ENCODE measurements at places on chromosomes 7 and 10.

- DNase-seq: no peak
Measured at GRCh38 chr7:151129960-151130591, 37.4 kb downstream of the GBX1 start.

DNA sequence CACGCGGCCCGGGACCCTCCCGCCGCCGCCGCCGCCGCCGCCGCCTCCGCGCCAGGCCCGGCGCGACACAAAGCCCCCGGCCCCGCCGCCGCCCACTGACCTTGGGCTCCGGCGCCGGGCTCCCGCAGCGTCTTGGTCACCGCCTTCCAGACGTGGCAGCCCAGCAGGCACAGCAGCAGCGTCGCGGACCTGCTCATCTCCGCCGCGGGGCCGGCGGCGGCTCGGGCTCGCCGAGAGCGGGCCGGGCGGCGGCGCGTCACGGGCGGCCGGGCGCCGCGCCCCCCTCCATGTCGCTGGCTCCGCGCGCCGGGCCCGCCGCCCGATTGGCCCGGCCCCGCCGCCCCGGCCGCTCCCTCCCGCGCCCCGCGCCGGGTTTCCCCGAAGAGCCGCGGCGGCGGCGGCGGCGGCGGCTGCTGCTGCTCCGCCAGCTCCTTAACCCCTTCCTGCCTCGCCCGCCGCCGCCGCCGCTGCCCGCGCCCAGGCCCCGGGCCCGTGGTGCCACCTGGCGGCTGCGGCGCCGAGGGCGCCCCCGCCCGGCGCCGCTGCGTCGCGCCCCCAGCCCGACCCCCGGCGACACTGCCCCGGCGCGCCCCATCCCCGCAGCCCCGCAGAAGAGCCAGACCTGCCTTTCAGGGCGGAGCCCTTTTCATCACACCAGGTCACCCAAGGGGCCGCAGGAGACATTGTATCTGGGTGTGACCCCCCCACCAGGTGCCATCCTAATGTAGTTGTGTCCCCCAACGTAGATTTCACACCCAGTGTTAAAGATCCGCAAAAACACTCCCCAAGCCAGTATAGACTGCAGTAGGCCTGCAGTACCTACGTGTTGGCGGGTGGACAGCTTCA is at the start of gene FAM171A1:
Gene FAM171A1, minus strand, starts transcription at position 434 of the 846 bp plus-strand sequence. Its CDS starts 237 bp downstream, at position 197.
- DNase-seq: peak; percentile 44

GRCh38 chr7:77199013-77199966 is at the start of gene FGL2:
Gene FGL2 (minus strand): TSS chr7:77199819. CDS start chr7:77199793, 26 bp downstream.
- DNase-seq: no peak

DNA sequence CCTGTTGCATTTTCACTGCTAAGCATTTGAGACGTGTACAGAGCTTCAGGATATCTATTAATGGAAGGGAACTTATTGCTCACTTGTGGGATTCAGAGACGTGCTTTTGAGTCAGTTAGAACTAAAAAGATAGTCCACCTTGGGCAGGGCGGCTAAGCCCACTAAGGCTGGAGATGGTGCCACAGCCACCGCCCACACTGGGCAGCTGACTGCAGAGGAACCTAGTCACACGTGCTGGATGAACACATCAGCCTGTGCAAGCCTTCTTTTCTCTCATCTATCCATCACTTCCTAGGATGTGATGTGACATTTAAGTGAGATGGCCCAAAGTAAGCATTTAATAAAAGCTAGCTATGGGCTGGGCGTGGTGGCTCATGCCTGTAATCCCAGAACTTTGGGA is 78.0 kb downstream of the PTPRE start:
- DNase-seq: no peak

DNA sequence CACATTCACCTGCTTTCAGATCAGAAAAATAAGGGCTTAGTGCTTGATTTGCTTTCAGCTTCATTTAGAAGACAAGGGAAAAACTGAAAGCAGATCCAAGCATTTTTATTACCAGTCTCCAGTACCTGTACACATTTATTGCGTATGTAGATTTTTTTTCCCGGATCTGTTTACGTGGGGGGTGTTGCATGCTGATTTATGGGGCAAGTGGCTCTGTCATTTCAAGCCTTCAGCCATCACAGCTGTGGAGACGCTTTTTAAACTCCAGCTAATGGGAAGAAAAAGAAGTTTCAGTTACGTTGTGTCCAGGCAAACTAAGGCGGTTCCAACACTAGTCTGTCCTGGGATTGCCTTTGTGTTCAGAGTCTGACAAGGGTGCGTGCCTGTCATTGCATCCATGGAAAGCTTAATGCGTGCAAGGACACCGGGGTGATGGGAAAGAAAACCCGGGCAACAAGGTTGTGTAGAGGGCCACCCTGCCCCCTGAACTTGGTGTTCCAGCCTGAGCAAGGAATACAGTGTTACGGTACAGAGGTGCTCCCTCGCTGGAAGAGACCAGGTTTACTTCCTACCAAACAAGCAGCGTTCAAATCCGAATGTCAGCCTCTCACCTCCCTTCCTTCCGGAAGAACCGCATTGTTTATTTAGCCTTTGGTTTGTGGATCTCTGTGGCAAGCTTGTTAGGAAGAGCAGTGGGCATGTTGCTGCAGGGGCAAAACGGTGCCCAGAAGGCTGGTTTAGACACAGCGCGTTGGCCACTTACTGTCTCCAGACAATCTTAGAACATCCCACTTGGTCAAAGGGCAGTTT is 128.2 kb downstream of the FGFR2 start:
- DNase-seq: no peak

- DNase-seq: peak; percentile 83
Measured at GRCh38 chr7:121329191-121330052, 622 bp downstream of the WNT16 start.

DNA sequence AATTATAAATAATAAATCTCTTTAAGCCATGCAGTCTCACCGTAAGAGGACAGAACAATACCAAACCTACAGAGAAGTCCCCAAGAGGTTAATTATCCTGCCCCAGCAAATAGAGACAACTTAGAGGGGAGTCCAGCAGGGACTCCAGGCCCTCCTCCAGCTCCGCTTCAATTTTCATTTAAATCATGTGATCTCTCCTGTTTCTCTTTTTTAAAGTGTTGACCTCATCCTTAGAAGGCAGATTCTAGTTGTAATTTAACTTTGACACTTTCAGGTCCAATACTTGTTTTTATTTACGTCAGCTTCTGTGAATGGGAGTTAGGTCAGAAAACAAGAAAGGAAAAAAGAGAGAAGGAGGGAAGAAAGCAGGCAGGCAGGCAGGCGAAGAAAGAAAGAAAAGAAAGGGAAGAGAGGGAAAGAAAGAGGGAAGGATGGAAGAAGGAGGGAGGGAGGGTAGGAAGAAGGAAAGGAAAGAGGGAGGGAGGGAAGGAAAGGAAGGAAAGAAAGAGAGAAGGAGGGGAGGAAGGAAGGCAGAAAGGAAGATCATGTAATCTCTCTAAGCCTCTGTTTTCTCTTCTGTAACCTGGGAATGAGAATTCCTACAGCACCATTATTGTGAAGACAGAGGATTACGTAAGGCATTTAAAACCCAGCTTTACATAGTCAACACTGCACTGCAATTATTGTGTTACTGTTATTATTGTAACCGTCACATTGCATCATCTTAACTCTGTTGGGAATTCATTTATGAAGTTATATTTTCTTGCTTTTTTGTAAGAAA is 227.7 kb downstream of the SKIDA1 start:
- no peak for DNase-seq

- no peak for DNase-seq
Measured at GRCh38 chr10:129869596-129870473, 94.2 kb downstream of the EBF3 start.

DNA sequence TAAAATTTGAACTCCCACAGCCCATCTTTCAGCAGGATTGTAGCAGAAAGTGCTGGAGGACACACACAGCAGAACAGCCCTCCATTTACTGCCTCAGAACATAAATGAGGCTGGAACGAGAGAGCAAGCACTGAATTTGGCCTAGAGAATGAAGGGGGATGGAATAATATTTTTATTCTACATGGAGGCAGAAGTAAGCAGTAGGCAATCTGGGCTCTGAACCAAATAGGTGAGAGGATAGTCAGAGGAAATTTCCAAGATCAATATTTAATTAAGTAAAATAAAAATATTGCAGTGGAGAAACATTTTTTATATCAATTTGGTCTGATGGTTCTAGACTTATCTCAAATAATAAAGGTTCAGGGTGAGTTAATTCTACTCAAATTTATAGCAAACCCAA is 29.2 kb upstream of the TSPAN13 start:
- no peak for DNase-seq

DNA sequence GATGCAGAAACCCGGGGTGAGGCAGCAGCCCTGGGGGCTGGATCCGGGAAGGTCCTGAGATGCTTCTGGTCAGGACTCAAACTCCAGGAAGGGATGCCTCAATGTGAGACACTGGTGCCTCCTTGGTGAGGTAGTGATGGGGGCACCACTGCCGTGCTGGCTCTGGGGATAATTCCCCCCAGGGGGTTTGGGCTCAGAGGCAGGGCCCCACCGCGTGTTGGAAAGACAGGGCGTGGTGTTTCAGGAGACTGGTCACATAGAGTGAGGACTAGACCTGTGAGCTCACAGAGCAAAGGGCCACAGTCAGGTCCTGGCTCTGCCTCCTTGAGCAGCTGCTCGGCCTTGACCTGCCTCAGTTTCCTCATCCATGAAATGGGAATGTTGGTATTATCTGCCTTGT is 361.9 kb downstream of the GLRX3 start:
- DNase-seq: no peak

DNA sequence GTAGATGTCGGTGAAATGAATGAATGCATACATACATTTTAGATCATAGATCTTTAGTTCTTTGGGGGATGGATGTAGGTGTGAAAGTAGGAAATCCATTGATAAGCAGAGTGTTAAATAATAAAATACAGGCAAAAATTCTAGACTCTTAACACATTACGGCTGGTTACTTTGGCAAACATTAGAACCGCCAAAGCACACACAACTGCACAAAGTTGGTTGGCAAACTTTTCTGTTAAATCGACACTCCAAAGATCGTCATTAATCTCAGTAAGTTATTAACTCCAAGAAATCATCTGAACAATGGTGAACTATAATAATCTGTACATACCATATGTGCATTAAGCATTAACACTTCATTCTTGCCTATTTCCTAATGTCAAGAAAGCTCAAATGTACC is 231.2 kb downstream of the PLXNA4 start:
- DNase-seq: no peak

- no peak for DNase-seq
Measured at GRCh38 chr10:122263971-122264370, 7.1 kb upstream of the BTBD16 start.

DNA sequence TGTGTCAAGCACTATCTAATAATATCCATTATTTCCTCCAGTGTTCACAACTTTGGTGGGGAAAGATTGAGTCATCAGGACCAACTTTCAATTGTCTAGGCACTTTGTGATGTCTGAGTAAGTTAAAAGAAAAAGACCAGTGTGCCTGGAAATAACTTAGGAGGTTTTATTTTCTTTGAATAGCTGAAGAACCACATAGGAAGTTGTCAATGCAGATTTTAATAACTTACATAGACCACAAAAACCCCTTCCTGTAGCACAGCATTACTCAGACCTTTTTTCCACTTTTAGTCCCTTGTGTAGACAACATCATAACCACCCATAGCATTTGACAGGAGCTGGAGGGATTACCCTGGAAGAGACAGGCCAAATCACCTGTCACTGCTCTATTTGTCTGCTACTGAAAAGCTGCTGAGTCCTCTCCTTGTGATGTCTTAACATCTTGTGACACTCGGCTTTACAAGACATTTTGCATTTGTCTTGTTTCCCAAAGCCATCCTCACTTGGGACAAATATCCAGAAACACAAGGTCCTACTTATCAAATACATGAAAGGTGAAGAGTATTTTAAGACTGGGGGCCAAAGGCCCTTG is 241.5 kb upstream of the PTER start:
- peak; percentile 5 for DNase-seq

DNA sequence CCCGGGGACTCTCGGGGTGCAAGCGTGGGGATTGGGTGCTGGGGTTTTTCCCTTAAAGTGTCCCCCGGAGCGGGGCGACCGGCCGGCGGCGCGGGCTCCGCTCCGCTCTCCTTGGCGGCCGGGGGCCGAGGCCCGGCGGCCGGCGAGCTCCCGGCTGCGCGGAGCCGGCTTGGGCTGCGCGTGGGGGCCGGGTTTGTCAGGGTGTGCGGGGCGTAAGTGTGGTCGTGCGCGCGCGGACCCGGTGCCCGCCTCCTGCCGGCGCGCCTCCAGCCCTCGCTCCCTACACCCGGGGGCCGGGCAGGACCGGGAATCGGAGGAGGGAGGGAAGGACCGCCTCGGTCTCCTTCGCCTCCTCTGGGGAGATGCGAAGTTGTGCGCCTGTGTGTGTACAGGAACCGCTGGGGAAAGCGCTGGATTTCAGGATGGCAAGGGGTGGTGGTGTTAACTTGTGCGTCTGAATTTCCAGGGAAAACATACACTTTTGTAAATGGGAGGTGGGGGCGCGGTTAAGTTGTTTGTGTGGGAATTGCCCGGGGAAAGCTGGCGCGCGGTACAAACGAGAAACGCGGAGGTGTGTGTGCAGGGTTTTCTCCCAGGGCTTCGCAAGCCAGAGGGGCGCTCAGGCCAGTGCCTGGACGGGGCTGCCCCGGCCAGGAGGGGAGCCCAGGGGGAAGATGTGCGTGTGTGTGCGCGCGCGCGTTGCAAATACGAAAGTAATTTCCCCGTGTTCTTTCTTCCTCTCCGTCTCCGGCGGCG is 737 bp downstream of the ZMIZ1 start:
- peak; percentile 48 for DNase-seq

DNA sequence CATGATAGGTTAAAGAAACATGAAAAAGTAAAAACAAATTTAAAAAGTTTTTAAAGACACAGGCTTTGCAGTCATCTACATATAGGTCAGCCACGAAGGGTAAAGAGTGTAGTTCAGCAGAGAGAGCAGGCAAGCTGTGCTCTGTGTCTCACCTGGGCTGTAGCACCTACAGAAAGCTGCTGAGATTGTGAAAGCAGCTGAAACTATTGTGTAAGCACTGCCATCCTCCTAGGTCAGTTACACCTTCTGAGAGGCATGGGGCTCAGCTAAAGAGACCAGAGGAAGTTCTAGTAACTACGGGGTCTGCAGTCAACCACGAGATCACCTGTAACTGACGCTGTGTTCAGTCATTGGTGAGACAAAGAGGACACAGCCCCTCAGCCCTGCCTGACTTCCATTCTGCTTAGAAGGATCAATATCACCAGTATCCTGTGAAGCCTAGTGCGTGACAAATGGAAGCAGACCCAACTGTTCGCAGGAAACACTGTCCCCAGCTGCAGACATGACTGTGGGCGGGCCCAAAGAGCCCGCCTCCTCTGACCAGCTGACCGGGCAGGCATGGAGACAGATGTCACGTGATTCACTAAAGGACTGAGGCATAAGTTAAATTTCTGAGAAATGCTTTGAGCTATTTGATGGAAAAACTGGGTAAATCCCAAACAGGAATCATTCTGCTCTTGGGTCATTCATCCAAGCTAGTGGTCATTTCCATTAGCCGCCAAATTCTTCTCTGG is 87.9 kb downstream of the EBF3 start:
- no peak for DNase-seq

DNA sequence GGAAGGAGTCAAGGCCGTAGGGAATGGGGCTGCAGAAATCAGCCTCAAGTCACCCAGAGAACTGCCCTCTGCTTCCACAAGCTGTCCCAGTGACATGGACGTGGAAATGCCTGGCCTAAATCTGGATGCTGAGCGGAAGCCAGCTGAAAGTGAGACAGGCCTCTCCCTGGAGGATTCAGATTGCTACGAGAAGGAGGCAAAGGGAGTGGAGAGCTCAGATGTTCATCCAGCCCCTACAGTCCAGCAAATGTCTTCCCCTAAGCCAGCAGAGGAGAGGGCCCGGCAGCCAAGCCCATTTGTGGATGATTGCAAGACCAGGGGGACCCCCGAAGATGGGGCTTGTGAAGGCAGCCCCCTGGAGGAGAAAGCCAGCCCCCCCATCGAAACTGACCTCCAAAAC is 50.2 kb upstream of the PDCD4 start:
- DNase-seq: no peak

Data from SW480 (cell line).